Retina (tissue), 1 donor: ENCODE measurements at places on chromosomes 1 and 21.

- DNase-seq, result no peak
Observed at GRCh38 chr1:119909890-119910596, 13.7 kb upstream of the ADAM30 start.

DNA sequence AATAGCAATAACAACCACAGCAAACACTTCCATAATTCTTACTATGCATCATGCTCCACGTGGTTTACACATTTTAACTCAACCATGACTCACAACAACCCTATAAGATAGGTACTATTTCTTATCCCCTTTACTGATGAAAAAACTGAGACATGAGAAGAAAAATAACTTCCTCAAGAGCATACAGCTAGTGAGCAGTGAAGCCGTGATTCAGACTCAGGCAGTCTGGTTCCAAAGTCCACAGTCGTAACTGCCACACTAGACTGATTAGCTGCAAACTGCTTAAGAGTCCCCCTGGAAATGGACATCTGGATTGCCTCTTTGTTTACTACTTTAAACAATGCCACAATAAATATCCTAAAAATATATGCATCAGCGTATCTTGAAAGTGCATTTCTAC is 55.7 kb downstream of the PLD5 start:
- no peak for DNase-seq

DNA sequence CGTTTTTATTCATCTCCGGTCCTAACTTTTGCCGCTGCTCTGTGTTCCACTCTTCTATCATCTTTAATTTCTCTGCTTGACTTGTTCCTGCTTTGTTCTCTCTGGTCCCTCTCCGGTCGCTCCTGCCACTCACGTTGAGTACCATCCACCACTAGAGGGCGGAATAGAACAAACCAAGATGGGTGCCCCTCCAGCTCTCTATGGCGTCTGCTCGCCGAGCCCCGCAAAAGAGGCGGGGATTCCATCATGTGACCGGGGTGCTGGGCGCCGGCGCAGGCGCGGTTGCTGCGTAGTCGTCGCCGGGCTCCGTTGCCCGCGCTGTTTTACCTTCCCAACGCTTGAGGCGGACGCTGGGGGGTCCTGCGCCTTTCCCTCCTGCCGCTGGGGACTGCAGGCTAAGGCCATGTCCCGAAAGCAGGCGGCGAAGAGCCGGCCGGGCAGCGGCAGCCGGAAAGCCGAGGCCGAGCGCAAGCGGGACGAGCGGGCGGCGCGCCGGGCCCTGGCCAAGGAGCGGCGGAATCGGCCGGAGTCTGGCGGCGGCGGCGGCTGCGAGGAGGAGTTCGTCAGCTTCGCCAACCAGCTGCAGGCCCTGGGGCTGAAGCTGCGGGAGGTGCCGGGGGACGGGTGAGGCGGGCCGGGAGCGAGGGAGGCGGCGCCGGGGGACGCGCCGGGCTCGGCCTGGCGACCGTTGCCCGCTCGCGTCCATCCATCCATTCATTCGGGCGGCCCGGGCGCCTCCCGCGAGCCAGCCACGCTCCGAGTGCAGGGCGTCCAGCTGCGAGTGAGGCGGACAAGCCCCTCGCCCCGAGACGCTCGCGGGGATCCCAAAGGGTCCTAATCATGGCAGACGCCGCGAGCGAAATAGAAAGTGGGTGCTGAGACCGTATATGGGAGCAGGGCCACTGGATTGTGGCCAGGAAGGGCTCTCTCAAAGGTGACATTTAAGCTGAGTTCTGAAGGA is at the start of gene OTUD3:
Gene OTUD3 (plus strand): TSS at position 285 of the 961 bp plus-strand sequence. CDS start 119 bp downstream, at position 404.
- peak; percentile 97 for DNase-seq

DNA sequence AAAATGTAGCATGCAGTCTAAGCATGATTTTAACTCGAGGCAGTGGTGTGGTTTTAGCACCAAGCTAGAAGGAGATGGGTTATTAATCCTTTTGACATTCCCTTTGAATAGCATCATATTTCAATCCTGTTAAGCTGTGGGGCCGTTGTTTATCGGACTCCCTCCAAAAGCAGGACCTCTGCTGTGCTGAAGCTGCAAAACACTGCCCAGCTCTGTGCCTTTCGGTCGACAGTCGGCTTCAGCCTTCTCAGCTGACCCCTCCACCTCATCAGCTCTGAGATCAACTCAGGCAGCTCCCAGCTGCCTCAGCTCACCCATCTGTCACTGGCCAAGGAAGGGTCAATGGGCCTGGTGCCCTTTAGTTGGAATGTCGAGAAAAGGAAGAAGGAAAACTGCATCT is 95.5 kb downstream of the KAZN start:
- DNase-seq, result no peak

GRCh38 chr1:59556398-59556797 is 258.4 kb upstream of the HOOK1 start:
- no peak for DNase-seq

DNA sequence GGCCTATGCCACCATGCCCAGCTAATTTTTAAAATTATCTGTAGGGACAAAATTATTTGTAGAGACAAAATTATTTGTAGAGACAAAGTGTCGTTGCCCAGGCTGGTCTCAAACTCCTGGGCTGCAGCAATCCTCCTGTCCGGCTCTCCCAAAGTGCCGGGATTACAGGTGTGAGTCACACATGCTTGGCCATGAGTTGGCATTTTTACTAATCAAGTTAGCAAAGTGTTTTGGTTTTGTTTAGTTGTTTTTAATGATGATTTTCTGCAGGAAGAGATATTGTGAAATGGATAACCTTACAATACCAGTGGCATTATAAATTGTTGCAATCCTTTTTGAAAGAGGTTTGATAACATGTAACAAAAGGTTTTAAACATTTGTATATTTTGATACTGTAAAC is 65.3 kb upstream of the MAGI3 start:
- no peak for DNase-seq

DNA sequence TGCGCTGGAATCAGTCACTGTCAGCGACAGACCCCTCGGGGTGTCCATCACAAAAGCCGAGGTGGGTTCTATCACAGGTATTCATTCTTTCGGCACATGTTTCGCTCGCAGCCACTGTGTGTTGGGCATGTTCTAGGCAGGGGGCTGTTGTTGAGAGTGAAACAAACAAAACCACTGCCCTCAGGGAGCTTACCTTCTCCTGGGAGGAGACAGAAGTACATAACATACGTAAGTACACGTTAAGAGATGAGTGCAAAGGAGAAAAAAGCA is 6.6 kb downstream of the ATF3 start:
- no peak for DNase-seq

DNA sequence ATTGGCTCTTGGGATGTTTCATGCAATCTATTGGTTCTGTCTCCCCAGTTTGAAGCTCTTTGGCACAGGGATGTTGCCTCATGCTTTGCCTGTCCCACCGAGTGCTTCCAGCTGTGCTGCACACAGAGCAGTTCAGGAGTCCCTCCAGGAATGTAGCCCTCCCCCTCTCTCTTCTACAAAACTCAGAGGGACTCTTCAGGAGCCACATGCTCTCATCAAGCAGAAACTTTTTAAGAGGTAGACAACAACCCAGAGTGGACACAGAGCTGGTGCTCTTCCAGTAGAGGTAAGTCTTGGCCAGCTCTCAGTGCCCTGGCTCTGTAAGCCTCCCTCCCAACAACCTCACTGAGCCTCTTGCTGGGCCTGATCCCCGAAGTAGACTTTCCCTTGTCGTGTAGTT is 11.6 kb upstream of the ZNF697 start:
- no peak for DNase-seq

- DNase-seq, result no peak
Observed at GRCh38 chr1:55554611-55555010, 339.4 kb upstream of the USP24 start.

DNA sequence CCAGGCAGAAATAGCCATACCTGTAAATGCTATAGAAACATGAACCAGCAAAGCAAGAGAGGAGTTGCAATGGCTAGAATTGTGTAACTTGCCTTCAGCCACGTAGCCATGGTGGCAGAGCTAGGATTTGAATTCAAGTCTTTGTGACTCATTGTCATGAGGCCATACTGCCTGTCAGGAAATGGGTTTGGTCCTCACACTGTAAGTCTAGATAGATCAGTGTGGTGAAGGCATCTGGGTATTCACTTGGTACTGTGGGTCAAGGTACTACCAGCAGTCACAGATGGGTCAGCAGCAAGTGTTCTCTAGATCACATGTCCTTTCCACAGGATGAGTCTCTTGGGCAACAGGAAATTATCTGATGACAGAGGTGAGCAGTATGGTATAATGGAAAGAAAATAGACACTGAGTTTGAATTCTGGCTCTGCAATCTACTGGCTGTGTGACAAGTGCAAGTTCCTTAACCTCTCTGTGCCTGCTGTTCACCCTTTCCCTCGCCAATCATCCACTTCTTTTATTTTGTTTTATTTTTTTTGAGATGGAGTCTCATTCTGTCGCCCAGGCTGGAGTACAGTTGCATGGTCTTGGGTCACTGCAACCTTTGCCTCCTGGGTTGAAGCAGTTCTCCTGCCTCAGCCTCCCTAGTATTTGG is 36.9 kb downstream of the FGGY start:
- no peak for DNase-seq
